ENCODE measurements at places on chromosomes 16 and 17. TPM values are rescaled to one million over a fixed set of nuclear protein-coding genes. Genes with fewer than 3 reads are reported as not detected.
A peak's percentile ranks its signal among the peaks of the same experiment; 100 is the strongest.

GRCh38 chr16:17343028-17343427, 127.7 kb downstream of the XYLT1 start:
- no peak for DNase-seq

- no peak for DNase-seq
Observed at GRCh38 chr17:67845374-67845773, 20.1 kb downstream of the BPTF start.

DNA sequence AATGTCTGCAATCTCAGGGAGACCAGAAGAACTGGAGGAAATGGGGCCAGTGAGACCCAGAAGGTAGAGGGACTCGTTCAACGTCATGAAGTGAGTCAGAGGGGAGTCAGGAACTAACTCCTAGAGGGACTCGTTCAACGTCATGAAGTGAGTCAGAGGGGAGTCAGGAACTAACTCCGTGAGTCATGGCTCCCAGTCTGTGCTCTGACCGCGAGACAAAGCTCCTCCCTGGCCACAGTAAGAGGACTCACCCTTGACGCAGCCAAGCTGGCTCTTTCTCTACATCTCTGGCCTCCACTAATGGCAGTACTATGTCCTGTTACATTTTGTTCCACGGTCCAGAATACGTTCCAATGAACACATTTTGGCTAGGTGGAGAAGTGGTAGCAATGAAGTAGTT, 902.5 kb downstream of the KCNJ2 start:
- no peak for DNase-seq

DNA sequence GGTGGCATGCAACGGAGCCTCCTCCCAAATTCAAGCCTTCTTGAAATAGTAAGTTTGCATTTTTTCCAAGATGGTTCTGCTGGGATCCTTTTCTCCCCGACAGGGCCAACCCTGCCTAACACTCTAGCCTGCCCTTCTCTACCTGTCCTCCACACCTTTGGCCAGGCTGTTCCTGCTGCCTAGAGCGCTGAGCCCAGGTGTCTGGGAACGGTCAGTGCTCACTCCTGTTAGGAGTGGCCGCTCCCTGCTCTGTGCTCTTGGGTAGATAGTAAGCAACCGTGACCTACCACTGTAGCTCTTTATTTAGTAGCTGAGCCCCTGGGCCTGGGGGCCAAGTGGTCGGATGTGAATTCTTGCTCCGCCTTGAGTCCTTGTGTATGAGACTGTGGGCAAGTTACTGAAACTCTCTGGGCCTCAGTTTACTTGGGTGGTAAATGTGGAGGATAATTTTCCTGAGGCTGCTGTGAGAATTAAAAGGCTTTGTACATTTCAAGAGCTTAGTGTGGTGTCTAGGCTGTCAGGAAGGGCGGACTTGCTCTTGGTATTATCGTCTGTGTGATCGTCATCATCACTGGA, 44.0 kb upstream of the GSE1 start:
- no peak for DNase-seq

RARA gene
- 74.4 TPM for total RNA-seq

GRCh38 chr17:42285346-42286050, 2.8 kb upstream of the STAT5A start:
- DNase-seq = peak; percentile 51

DNA sequence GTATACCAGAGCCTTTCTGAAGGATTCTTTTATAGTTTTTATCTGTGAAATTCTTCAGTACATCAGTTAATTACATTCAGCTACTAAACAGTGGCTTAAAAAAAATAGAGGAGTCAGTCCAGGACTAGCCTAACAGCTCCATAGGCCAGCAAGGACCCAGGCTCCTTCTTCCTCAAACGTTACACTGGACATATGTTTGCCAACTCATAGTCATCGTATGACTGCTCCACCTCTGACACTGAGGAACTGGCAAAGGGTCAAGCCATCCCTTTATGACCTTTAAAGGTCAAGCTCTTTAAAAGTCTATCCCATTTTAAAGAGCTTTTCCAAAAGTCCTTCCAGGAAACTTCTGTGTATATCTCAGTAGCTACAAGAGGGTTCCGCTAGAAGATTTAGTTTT, 36.6 kb downstream of the PHLPP2 start:
- DNase-seq = no peak

- DNase-seq = peak; percentile 61
Observed at GRCh38 chr17:49557312-49558024, 18.2 kb upstream of the NXPH3 start.

- DNase-seq = no peak
Observed at GRCh38 chr16:24508614-24509013, 30.8 kb upstream of the RBBP6 start.

DNA sequence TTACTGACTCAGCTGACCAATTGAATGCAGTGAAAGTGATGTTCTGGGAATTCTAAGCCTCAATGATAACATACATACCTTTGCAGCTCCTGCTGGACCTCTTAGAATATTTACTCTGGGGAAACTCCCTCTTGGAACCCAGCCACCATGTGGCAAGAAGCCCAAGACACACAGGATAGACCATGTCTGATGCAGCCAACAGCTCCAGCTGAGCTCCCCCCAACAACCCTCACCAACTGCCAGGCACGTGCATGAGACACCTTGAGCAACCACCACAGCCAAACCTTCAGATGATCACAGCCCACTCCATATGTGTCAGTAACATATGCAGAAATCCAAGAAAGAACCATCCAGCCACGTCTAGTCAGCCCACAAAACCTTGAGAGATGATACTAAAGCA, 53.0 kb downstream of the XYLT1 start:
- no peak for DNase-seq

- no peak for DNase-seq
Observed at GRCh38 chr17:2964831-2965230, 98.6 kb downstream of the OR1D5 start.

GRCh38 chr17:29096094-29096493, 53.2 kb downstream of the PIPOX start:
- DNase-seq = no peak

CRYBA1 gene
- total RNA-seq = not detected

DNA sequence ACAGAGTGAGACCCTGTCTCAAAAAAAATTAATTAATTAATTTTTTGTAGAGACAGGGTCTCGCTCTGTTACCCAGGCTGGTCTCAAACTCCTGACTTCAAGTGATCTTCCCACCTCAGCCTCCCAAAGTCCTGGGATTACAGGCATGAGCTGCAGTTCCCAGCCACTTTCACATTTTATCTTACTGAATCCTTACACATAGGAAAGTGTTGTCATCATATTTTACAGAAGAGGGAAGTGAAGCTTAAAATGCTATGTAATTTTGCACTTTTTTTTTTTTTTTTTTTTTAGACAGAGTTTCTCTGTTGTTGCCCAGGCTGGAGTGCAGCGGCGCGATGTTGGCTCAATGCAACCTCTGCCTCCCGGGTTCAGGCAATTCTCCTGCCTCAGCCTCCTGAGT, 21.1 kb upstream of the ZNF629 start:
- no peak for DNase-seq

DNA sequence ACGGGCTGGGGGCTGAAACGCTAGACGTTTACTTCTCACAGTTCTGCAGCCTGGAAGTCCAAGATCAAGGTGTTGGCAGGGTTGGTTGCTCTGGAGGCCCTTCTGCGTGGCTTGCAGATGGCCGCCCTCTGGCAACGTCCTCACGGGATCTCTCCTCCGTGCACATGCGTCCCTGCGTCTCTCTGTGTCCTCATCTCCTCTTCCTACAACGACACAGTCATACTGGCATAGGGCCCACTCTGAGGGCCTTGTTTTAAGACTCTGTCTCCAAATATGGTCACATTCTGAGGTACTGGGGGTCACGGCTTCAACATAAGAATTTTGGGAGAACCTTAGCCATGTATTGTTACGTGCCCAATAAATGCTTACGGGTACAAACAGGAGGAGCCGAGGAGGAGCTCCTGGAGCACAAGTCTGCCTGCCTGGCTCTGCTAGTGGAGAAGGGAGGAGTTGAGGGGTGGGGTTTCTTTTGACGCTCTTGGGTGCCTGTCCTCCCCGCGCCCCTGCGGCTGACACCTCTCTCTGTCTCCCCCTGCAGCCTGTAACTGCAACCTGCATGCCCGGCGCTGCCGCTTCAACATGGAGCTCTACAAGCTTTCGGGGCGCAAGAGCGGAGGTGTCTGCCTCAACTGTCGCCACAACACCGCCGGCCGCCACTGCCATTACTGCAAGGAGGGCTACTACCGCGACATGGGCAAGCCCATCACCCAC, 141.1 kb downstream of the NTN1 start:
- DNase-seq = no peak

Measured in sciatic nerve (tissue), 2 donors.